ENCODE measurements at places on chromosomes 3 and 15. TPM values are rescaled to one million over a fixed set of nuclear protein-coding genes. Genes with fewer than 3 reads are reported as not detected.
A peak's percentile ranks its signal among the peaks of the same experiment; 100 is the strongest.

GRCh38 chr3:139093840-139094239 lies 49.1 kb upstream of the PRR23C start:
- DNase-seq: no peak

DNA sequence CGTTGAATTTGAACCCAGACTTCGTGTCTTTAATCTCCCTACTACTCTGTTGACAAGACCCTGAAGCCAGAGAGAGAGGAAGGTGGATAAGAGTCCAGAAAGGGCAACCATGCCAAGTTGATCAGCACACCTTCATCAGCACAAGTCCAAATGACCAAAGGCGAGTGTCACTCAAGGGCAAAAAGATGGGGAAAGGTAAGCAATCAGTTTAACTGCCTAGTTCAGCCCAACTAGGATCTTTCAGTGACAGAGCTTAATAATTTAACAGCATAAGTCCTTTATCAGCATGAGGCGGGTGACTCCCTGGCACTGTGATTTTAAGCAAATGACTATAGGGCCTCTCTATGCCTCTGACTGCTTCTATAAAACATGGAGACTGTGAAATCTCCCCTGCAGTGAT lies 6.2 kb downstream of the SUCLG2 start:
- DNase-seq: no peak

- DNase-seq: peak; percentile 89
Measured at GRCh38 chr15:58459560-58459959, 27.8 kb downstream of the LIPC start.

DNA sequence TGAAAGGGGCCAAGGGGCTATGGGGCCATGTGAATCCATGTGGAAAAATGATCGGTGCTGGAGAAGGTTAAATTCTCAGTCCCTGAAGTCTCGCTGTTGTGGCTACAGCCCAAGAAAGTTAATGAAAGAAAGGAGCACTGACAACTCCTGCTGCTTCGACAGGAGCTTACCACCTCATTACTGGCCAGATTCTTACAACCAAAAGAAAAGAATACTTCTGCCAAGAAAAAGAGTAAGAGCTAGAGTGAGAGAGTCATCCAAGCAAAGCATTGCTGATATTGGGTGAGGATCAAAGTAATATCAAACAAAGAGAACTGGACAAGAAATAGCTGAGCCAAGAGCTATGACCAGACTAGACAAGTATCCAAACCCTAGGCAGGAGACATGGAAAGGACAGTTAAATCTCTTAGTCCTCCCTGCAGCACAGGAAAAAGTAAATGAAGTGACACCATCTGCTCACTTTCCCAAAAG lies 348.4 kb upstream of the PLSCR5 start:
- no peak for DNase-seq

DNA sequence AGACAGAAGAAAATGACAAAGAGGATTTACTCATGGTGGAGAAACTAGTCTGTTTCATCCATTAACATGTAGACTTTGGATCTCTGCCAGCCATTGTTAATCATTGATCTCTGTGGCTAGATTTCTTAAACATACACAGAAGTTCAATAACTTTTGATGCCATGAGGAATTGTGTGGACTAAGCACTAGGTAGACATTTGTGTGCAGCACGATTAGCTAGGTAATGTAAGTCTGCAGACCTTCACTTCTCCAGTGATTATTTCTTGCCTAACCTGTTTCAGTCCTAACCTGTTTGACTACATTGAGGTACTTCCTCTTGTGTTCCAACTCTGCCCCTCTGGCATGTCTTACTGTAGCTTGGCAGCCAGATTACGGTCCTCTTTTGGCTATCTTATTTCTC lies 928.5 kb upstream of the ROBO1 start:
- no peak for DNase-seq

DNA sequence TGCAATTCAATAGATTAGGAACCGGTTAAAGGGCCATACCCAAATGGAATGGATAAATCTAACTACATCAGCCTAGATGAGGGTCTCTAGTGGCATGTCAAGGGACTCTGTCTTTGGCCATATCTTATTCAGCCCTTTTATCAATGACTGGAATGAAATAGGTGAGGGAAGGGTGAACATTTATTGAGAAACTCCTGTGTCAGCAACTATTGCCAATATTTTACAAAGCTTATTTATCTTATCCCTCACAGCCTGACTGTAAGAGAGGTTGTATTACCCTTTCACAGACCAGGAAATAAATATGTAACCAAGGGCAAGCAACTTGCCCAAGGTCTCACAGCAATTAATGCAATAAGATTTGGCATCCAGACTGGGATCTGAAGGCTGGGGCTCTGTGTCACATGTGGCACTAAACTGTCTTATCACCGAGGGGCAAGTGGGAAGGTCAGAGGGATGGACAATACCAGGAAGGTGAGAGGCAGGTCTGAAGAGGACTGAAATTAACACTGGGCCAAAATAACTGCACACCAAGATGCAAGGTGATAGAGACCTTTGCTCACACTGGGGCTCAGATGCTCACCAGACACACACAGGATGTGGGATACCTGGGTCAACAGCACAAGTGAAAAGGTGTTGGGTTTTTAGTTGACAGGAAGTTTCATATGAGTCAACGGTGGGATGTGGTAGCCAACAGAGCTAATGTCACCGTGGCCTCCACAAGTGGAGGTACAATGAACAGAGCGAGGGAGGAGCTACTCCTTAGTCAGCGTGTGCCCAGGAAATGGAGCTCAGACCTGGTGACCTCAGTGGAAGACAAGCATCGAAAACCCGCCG lies 261.3 kb downstream of the RPLP1 start:
- DNase-seq: no peak

DNA sequence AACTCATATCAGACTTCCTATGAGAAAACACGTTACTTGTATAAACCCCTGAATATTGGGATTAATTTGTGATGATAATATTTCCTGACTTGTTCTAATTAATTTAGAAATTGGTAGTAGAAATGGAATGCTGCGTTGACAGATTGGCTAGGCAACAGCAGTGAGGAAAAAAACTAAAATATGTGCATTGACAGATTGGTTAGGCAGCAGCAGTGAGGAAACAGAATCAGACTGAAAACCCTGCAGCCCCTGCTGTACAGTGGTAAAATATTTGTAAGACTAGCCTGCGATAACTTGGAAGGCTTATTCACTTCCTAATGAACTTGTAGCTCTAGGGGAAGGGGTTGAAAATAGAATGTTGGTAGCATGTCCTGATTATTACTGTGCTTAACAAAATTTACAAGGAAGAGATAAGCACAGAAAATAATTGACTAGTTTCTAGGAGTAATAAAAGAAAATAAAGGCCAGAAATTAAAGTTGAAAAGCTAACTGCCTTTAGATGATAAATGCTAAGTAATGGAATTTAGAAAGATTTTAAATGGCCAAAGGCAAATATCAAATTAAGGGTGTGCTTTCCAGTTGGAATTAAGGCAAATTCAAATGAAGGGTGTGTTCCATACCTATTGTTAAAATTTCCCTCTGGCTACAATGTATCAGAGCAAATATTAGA lies 29.9 kb upstream of the IL16 start:
- DNase-seq: no peak

GRCh38 chr3:48762816-48763215 lies 45.8 kb upstream of the IP6K2 start:
- DNase-seq: no peak

DNA sequence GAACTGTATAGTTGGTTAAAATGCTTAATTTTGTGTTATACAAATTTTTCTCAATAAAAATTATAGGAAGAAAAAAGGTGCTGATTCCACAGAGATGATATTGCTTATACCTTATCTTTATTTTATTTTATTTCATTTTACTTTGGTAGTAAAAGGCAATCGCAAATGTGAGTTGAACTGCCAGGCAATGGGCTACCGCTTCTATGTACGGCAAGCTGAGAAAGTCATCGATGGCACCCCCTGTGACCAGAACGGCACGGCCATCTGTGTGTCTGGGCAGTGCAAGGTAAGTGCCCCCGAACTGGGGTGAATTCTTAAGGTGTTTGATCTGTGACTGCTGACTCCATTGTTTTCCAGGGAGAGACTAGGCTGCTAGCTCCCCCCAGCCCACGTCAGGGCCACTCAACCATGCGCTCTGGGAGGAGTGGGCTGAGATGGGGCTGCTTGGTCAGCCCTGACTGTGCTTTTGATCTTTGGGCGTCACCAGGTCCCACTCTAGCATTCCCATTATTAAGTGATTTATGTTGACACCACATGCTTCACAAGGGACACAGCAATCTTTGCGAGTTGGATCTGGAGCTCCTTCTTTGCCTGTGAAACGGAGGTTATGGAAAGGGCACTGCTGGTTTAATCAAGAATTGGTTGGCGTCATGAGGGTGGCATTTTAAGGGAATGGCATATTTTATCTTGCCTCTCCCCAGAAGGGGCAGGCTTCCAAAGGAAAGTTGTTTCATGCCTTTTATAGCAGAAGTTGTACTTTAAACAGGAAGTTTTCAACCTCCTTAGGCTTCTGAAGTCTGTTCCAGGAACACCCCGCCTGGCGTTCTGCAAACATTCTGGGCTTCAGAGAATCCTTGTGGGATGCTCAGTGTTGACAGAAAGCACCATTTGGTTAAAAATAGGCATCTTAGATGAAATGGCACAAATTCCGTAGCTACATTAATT lies 296.5 kb downstream of the THSD4 start:
- DNase-seq: no peak

- no peak for DNase-seq
Measured at GRCh38 chr15:61839546-61839945, 220.7 kb downstream of the VPS13C start.

DNA sequence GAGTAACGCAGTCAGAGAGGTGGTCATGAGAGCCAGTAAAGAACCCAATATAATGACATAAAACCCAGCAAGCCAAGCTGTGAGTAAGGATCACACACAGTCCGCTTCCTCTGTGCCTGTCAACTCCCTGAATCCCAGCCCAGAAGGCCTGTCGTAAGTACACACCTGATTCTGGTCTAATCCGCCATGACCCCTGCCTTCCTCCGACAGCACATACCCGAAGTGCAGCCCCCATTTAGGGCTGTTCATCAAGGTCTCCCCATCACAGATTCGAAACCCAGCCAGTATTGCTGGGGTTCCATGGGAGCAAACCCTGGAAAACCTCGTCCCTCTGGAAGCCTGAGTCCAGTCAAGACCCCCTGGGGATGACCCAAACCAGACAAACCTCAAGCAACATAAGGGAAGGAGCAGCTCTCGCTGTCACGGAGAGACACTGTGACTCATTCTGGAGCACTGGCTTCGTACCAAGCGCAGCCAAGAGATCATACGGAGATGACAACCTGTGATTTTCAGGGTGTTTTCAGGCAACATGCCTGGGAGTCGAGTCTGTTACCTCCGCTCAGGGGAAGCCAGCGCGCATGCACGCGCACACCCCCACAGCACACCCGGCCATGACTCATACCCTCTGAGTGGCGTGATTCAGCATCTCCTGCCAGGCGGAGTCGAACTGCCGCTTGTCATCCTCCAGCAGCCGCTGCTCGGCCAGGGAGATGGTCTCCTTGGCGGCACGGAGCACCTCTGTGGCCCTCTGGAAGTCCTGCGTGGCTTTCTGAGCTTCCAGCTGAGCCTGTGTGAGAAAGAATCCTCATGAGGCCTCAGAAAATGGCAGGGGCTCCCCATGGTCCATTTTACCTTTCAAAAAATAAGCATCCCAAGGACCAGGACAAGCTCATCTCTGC lies 63.0 kb downstream of the SH3BP5 start:
- DNase-seq: peak; percentile 98

GRCh38 chr3:73453666-73454065 lies 171.1 kb downstream of the PDZRN3 start:
- DNase-seq: no peak

- DNase-seq: no peak
Measured at GRCh38 chr3:195036203-195036505, 234.8 kb downstream of the XXYLT1 start.

DNA sequence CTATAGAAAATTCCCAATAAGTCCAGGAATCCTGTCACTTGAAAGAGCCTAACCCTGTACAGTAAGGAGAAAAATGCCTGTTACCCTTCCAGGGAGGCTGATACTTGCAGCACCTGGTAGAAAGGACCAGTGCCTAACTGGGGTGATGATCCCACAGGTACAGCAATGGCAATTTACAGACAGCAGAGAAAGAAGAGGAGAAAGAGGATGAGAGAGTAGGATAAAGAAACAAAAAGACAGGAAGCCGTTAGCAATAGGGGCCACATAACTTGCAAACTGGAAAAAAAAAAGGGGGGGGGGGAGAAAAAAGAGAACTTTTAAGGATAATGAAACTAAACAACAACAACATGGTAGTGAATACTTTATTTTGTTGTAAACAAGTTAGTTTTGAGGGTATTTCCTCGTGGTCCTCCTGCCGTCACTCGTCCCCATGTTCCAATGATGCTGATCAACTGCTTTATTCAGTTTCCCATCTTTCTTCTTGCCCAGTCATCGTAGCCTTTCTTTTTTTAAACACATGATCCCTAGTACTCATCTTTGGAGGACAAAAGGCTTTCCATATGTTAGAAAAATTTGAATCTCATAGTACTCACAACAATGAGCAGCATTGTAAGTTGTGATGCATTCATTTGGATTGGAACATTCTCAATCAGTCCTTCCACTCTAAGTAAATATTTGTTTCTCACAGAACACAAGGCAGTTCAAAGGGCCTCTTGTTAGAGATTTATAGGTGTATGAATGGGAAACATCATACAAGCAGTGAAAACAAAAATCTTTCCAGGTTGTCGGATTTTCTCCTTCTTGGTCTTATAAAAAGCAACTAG lies 8.6 kb downstream of the TM4SF1 start:
- DNase-seq: no peak

GRCh38 chr3:37963016-37963415 lies 27.6 kb upstream of the VILL start:
- peak; percentile 25 for DNase-seq

- DNase-seq: no peak
Measured at GRCh38 chr15:57527382-57528091, 64.2 kb upstream of the MYZAP start.

DNA sequence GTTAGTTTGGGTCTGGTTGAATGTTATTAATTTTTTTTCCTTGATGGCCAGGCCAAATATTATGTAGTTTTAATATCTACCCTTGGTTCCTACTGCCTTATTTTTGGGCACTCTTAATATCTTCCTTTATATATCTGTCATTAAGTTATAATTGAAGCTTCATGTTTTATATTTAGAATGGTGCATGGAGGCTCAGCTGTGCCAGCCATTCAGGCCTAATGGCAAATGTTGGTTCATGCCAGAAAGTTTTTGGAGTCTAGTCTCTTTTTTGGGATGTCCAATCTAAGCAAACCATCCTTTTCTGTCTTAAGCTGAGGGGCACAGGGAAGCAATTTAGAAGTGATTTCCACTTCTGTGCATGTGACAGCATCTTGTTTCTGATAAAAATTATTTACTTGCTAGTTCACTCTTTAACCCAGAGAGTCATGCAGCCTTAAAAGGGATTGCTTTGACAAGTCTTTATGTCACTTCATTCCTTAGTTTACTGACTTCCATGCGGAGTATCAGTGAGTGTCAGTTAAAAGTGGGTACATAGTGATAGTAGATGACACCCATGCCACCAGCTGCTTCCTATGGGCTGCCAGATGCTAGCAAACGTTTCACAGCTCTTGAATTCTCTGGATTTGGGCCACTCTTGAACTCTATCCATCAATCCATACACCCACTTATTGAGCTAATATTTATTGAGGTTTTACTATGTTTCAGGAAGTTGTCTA lies 33.0 kb downstream of the MITF start:
- DNase-seq: no peak

GRCh38 chr15:58398643-58399042 lies 33.1 kb upstream of the LIPC start:
- no peak for DNase-seq

The IL16 gene
- 10.8 TPM for total RNA-seq

The ZNF35 gene
- total RNA-seq: 9.0 TPM

The P2RY12 gene
- total RNA-seq: 0.34 TPM

The STRIT1 gene
- not detected for total RNA-seq

The ZNF620 gene
- 0.95 TPM for total RNA-seq

The ANKRD63 gene
- not detected for total RNA-seq

The DAZL gene
- 0.07 TPM for total RNA-seq

The STRA6 gene
- total RNA-seq: not detected

The SLC35G2 gene
- total RNA-seq: 4.1 TPM

The LTK gene
- 0.52 TPM for total RNA-seq

The NEK10 gene
- total RNA-seq: 2.1 TPM

Data from lower leg skin (tissue), 4 donors.